CD4-positive, alpha-beta T cell treated with Interleukin-12 subunit alpha and Interleukin-12 subunit beta, for 1 hour (primary cell): ENCODE measurements at places on chromosomes 1 and 21.

DNA sequence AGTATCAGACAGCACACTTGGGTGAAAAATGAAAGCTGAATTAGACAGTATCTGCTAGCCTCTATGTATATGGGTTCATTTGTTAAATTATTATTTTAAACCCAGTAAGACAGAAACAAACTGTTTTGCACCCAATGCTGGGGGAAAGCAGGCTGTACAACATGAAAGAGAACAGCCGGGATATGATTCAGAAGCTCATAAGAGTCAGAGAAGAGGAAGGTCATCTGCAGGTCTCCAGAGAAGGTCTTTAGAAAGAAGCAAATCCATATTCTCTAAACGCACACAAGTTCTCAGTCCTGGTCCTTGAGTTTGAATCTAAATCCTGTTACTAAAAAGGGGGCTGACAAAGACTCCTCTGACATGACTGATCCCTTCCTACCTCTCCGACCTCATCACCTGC is 155.1 kb downstream of the SIPA1L2 start:
- no peak for DNase-seq

DNA sequence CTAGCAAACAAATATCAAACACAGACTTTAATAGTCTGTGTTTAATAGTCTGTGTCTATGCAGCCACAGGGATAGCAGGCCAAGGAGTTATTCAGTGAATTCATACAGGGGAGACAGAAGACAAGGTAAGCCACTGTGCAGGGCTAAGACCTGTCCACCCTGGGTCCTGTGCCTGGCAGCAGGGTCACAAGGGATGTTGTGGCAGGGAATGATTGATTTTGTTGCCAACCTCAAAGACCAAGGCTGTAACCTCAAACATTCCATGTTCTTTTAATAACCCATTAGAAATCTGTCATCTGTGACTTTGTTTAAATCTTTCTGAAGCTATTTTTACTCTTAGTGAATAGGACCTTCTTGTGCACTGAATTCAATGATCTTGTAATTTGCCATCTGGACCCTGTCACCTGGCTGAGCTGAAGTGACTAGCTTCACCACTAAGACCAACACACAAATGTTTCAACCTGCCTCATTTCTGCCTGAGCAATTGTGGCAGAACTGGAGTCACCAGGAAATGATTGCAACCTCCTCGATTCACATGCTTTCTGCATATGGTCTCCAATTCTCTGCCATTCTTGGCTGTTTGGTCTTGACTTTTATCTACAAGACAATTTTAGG is 154.2 kb downstream of the ASTN1 start:
- no peak for DNase-seq

DNA sequence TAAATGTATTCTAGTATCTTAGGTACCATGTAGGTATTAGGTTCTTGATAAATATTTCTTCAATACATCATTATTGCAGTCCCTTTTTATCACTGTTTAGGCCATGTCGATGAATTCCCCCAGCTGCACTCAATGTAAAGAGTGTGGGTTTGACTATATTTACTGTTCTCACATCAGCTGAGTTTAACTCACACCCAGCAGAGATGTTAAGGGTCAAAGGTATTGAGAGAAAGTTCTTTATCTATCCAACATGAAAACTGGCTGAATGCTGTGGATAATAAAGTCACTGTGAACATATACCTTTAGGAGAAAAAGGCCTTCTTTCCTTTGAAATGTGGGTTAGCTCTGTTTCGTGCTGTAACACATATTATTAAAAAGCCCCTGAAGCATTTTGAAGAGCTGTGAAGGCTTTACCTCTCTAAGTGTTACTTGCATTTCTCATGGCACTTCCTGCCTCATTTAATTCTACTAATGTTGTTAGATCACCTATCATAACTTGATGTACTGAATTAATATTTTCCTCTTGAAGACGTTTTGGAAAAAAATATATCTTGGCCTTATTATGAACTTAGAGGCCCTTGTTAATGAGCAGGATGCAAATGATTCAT is 19.1 kb upstream of the LYST start:
- peak; percentile 26 for DNase-seq

DNA sequence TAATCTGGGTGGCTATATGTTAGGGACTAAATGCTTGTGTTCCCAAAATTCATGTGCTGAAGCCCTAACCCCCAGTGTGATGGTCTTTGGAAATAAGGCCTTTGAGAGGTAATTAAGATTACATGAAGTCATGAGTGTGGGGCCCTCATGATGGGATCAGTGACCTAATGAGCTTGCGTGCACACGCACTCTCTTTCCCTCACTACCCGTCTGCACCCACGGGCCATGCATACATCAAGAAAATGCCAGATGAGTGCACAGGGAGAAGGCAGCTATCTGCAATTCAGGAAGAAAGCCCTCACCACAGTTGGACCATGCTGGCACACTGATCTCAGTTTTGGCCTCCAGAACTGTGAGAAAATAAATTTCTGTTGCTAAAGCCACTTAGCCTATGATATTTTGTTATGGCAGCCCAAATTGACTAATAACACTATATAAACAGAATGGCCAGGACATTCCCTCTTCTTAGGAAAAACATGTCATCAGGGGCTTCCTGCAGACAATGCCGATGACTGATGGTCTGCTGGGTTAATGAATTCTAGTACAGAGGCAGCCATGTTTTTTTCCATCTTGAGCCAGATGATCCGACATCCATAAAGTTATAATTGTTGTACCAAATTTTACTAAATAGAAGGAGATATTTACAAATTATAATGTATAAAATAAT is 18.1 kb upstream of the MYOG start:
- DNase-seq: no peak

GRCh38 chr1:155207806-155208540 is at the start of gene THBS3:
TSS of gene THBS3 (minus strand) at chr1:155207897. CDS start at chr1:155207876, 21 bp downstream.
- DNase-seq: no peak

DNA sequence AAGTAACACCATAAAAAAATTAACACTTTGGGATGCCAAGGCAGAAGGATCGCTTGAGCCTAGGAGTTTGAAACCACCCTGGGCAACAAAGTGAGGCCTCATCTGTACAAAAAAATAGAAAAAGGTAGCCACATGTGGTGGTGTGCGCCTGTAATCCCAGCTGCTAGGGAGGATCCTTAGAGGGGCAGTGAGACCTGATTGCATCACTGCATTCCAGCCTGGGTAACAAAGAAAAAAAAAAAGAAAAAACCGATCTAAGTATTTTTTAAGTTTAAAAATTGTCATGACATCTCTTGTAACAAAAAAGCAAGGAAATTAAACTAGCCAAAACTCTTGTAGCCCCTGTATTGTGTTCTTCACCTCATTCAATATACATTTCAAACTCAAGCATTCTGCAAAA is 39.5 kb downstream of the ZZZ3 start:
- DNase-seq: no peak

- DNase-seq: no peak
These were observed 7.9 kb downstream of the S100A10 start for GRCh38 chr1:151985768-151986167.

GRCh38 chr1:3674100-3675094 is 22.1 kb downstream of the TP73 start:
- no peak for DNase-seq

GRCh38 chr1:81596341-81596740 is 204.4 kb upstream of the ADGRL2 start:
- DNase-seq: no peak

DNA sequence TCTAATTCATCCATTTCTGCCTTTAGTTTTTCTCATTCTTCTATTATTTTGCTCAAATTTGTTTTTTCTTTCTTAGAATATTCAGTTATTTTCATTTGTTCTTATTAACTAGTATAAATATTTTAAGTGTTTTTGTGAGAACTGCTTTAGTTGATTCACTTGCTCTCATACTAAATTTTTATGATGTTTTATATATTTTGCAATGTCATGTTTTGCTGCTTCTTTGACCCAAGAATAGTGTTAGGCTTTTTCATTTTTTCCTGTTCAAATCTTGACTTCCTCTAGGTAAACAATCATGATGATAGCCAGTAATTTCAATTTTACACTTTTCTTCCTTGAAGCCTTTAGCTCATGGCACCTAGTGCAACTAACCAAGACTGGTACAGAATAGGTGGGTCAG is 45.2 kb downstream of the MAN1A2 start:
- DNase-seq: no peak

- DNase-seq: no peak
These were observed 1.8 kb downstream of the ARF1 start for GRCh38 chr1:228084325-228084724.

- DNase-seq: no peak
These were observed 15.6 kb downstream of the TNNT2 start for GRCh38 chr1:201361652-201362504.

DNA sequence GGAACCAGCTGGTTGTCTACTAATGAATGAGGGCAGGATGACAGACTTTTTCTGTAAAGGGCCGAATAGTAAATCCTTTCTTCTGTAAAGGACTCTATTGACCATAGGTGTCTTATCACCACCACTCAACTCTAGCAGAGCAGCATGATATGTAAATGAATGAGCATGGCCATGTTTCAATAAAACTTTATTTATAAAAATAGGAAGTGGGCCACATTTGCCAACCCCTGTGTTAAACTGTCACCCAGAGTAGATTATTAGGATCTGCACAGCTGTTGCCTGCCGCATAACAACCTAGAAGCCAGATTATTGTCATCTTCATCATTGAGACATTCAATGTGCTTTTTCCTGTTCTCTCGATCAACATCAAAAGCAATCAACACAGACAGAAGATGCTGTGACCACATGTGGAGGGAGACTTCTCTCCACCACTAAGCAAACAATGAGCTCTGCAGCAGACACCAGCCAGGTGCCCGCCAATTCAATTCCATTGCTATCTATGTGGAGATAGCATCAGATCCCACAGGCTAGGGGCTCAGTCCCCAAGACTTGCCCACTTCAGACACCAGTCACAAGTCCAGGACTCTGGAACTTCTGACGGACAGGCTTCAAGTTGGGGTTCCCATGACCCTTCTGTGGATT is 6.8 kb upstream of the EFHD2 start:
- DNase-seq: no peak

GRCh38 chr1:56413671-56414199 is 165.6 kb downstream of the PLPP3 start:
- no peak for DNase-seq

- no peak for DNase-seq
These were observed 9.3 kb downstream of the SLC26A9 start for GRCh38 chr1:205933671-205934618.

GRCh38 chr21:36613059-36613458 is 85.9 kb upstream of the SIM2 start:
- no peak for DNase-seq

DNA sequence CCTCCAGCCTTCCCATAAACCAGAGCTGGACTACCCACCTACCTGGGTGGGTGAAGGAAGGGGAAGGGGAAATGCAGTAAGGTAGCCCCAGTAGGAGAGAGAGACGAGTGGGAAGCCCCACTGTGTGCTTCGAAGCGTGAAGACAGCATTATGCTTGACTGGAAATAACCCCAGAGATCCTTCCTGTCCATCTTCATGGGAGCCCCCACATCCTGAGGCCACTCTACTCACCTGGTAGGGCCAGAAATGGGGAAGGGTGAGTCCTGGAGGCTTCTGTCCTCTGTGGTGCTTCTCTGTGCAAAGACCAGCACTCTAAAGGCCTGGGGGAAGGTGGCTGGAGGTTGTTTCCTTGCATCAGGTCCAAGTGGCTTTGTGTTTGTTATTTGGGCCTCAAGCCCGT is 10.0 kb upstream of the RASSF5 start:
- no peak for DNase-seq

DNA sequence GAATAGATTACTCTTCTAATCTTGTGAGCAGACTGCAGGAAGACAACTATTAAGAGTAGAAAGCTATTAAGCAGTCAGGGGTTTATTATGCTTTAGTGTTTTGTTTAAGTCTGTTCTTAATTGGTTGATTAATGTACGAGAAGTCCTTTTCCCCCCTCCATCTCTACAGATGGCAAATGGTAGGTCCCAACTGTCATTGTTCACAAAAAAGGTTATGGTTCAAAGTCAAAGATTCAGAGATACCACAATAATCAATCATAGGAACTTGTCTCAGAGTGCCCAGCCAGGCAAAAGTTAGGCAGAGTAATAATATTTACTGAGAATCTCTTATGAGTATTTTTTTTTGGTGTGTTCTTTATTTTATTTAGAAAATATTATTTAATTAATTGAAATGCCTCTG is 26.8 kb downstream of the NFIA start:
- no peak for DNase-seq

- no peak for DNase-seq
These were observed 183.5 kb downstream of the BRINP2 start for GRCh38 chr1:177354247-177354646.

DNA sequence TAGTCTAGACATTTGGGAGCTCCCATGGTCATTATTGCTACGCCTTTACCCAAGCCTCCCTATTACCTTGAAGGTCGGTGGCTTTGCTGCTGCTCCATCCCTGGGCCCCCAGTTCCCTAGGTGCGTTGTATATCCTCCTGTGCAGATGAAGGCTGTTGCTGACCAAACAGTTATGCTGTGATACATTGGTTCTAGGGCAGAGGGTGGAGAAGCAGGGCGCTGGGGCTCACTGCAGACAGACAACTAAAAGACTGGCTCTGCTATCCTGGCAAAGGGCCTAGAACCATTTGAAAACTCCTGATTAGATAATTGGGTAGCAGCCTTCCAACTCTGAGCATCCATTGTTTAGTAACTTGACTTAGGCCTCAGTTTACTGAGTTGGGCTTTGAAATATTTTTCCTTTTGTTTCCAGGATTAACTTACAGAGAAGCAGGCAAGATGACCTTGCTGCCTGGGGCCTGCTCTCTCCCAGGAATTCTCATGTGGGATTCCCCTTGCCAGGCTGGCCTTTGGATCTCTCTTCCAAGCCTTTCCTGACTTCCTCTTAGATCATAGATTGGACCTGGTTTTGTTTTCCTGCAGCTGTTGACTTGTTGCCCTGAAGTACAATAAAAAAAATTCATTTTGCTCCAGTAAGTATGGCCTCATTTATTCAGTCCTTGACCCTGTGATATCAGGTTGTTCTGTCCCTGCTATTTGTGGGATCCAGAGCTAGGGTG is 15.5 kb downstream of the CHI3L2 start:
- DNase-seq: no peak

DNA sequence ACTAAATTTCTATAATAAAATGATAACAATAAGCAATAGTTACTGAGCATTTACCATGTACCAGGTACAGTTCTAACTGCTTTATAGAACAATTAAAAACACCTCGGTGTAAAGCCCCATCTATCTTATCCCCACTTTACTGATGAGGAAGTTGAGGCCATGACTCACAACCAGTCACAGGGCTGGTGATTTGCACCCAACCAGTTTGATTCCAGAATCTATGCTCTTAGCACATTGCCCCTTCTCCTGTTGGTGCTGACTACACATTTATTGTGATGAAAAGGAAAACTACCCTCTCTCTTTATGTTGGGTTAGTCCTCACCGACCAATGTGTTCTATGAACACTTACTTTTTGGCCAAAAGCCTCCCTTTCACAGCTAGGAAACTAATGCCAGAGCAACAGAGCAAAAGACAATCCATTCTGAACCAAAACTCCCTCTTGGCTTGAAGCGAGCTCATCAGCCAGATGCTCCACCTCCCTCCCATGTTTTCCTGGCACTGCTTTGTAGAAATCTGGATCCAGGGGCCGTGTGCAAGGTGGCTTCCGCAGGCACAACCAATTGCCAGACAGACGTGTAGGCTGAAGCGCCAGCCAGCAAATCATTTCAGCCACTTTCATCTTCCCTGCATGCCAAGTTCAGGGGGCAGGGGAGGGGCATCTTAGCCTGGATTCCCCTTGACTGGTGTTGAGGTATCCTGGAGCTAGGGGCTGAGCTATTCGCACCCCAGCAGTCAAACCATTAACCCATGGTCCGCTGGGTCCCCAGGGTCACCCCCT is 32.0 kb upstream of the SLC30A1 start:
- DNase-seq: no peak

- no peak for DNase-seq
These were observed 20.9 kb downstream of the TRABD2B start for GRCh38 chr1:47976267-47976666.
